Endothelial cell (in vitro differentiated cells): ENCODE measurements at places on chromosomes 11 and 22.

- DNase-seq = peak; percentile 78
Measured at GRCh38 chr11:117809236-117810055, 12.4 kb upstream of the DSCAML1 start.

DNA sequence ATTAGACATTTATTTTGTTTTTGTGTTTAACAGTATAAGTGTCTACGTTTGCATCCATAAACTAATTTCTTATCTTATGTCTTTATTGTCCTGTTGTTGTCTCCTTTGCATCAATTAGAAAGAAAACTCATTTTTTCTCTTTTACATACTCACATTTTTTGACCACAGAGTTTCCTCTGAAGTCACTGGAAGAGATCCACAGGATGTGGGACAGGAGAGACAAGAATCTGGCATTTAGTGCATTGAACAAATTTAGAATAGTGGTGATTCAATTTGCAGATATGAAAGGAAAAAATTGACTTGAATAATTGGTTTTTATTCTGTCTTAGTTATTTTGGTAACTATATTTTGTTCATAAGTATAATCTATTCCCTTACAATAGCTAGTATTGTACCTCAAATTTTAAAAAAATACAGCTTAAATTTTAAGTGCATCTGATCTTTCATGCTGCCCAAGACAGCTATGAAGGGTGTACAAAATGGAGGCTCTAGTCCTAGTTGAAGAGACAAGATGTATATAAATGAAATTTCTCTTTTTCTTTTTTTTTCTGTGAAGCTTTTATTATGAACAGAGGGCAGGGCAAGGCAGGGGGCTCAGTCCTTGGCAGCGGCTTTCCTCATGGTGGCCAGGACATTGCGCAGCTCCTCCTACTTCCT lies 24.4 kb downstream of the HORMAD2 start:
- no peak for DNase-seq

- DNase-seq = no peak
Measured at GRCh38 chr11:126981635-126982034, 18.9 kb downstream of the KIRREL3 start.

DNA sequence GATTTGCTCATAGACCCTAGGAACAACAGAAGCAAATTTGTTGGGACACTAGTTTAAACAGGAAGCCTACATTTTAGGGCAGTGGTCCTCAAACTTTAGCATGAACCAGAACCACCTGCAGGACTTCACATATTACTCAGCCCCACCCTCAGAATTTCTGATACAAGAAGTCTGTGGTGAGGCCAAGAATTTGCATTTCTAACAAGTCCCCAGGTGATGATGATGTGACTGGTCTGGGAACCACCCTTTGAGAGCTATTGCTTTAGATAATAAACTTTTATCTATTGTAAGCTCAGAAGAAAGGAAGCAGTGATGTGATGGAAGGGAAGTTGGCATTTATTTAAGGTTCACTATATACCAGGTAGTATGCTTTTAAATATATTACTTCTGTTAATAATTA lies 194.0 kb downstream of the FAM181B start:
- DNase-seq = no peak

DNA sequence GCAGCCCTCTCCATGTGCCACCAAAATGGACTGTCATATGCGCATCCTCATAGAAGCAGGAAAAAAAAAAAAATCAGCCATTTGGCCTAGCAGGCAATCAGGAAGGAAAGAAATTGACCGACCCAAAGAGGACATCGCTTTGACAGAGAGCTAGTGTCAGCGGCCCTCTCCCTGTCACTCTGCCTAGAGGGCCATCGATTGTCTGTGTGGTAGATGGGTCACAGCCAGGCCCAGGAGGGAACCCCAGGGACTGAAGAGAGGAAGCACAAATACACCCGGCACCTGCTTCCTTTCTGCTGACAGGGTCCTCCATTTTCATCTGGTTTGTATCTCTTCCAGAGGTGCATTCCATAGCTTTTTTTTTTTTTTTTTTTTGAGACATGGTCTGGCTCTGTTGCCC lies 21.8 kb downstream of the VPS37C start:
- DNase-seq = no peak

DNA sequence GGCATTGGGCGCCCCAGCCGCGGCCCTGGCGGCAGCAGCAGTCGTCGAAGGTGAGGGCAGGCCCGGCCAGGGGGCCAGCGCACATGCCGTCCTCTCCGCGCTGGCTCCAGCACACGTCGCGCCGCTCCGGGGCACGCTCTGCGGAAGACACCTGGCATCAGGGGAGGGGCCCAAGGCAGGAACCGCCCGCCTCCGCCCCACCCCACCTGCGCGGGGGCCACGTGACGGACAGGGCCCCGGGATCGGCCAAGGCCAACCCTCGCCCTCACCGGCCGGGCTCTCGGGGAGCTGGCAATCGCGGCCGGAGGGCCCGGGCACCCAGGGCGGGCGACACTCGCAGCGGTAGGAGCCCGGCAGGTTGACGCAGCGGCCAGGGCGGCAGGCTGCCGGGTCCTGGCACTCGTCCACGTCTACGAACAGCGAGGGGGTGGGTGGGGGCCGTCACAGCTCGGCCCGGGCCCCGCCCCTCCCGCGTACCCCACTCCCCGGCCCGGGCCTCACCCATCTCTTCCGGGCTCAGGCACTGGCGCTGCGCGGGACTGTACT lies 14.9 kb downstream of the SCYL1 start:
- DNase-seq = no peak

- no peak for DNase-seq
Measured at GRCh38 chr11:10314199-10315072, 9.6 kb downstream of the ADM start.

DNA sequence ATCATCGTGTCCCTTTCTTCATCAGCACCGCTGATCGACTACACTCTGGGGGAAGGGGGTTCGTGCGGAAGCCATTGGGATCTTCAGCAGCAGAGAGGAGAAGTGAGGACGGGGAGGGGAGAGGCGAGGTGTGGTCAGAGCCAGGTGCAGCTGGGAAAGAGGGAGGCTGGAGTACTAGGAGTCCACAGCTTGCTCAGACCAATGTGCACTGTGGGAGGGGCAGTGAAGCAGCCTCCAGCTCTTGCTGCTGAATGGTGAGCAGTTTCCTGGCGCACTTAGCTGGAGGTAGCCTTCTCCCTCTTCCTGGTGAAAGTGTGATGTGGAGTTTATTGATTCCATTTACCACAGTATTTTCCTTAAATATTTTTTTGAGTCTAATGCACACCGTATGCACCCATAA lies 99.0 kb upstream of the NECTIN1 start:
- DNase-seq = no peak

- no peak for DNase-seq
Measured at GRCh38 chr22:46028106-46028991, 51.4 kb upstream of the WNT7B start.

- DNase-seq = no peak
Measured at GRCh38 chr11:117563556-117563955, 233.5 kb downstream of the DSCAML1 start.

DNA sequence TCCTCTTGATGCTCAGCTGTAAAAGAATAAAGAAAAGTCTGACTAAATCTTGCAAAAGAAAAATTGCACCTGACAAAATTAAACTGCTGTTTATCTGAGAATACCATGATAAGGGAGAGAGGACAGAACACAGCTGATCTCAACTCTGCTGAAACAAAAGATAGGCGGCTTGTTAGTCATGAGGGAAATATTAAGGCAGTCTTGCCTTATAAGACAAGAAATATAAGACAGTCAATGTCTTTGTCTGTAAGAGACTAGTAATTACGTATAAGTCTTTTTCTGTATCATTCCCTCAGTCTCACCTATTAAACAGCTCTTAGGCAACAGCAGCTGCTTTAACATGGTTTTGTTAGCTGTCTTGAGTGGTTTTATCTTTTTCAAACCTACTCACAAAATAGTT lies 296.6 kb downstream of the LUZP2 start:
- no peak for DNase-seq

- no peak for DNase-seq
Measured at GRCh38 chr11:26319906-26320305, 12.0 kb upstream of the ANO3 start.

- no peak for DNase-seq
Measured at GRCh38 chr11:133950874-133951326, 5.9 kb downstream of the IGSF9B start.

DNA sequence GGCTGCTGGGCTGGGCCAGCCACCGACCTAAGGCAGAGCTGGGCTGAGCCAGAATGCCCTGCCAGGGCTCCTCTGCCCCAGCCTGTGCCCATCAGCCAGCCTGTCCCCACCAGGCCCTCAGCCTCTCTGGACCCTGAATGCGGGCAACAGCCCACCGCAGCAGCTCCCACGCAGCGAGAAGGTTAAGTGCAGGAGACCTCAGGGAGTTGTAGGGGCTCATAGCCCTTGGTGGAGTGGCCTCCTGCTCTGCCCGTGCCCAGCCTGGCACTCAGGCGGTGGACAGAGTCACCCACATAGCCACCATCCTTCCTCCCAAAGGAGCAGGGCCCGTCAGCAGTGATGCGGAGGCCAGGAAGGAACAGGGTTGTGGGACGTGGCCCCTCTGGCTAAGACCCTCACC lies 19.1 kb downstream of the WNT7B start:
- no peak for DNase-seq

GRCh38 chr11:24357620-24358410 lies 139.0 kb upstream of the LUZP2 start:
- no peak for DNase-seq

GRCh38 chr22:35225010-35225409 lies 32.3 kb upstream of the HMGXB4 start:
- DNase-seq = no peak

DNA sequence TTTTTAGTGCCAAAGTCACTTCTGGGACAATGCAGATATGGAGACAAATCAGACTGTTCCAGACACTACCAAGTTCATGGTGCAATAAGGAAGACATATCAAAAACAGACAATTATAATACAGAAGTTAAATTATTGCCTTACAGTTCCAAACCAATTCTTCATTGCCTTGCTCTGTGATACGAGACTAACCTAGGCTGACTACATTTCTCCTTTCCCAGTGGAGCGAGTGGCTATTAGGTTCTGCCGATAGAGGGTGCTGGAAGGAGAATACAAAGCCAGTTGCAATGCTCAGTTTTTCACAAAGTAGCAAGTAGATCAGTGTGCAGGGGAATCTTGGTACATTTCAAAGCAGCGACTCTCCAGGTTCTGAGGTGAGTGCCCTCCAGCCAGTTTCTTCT lies 67.8 kb downstream of the FAM168A start:
- DNase-seq = peak; percentile 7

GRCh38 chr11:34234086-34234740 lies 123.6 kb downstream of the ABTB2 start:
- DNase-seq = no peak

DNA sequence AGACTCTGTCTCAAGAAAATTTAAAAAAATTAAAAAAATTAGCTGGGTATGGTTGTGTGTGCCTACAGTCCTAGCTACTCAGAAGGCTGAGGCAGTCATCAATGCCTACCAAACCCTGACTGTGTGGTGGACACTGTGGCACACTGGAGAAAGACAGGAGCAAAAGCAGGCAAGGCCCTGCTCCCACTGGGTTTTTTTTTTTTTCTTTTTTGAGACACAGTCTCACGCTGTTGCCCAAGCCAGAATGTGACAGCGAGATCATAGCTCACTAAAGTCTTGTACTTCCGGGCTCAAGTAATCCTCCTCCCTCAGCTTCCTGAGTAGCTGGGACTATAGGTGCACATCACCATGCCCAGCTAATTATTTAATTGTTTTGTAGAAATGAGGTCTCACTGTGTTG lies 4.6 kb downstream of the NEFH start:
- no peak for DNase-seq

- no peak for DNase-seq
Measured at GRCh38 chr22:19068784-19069271, 53.4 kb downstream of the DGCR2 start.

DNA sequence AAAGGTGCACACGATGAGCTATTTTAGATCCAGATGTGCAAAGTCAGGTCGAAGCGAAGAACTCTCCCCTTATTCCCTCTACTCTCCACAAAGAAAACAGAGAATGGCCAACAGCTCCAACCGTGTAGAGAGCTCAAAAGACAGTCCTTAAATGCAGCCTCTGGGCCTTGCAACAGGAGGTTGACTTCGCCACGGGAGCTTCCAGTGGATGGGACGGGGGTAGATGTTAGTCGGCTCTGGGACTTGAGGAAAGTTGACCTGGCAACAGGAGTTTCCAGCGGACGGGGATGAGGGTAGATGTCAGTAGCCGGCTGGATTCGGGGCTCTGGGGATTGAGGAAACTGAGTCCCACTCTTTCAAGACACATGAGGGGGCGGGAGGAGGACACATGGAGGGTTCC lies 450.4 kb downstream of the BRD1 start:
- DNase-seq = no peak

DNA sequence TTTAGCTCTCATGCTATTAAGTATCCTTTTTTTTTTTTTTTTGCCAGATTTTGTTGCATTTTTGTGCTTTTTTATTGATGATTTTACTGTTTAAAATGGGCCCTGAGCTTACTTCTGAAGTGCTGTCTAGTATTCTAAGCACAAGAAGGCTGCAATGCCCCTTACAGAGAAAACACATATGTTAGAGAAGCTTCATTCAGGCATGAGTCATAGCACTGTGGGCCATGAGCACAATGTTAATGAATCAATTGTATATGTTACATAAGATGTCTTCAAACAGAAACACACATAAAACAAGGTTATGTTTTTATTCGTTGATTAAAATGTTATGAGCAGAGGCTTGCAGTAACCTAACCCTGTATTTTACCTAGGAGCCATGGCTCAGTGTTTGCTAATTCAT lies 117.8 kb upstream of the C11orf87 start:
- DNase-seq = no peak

DNA sequence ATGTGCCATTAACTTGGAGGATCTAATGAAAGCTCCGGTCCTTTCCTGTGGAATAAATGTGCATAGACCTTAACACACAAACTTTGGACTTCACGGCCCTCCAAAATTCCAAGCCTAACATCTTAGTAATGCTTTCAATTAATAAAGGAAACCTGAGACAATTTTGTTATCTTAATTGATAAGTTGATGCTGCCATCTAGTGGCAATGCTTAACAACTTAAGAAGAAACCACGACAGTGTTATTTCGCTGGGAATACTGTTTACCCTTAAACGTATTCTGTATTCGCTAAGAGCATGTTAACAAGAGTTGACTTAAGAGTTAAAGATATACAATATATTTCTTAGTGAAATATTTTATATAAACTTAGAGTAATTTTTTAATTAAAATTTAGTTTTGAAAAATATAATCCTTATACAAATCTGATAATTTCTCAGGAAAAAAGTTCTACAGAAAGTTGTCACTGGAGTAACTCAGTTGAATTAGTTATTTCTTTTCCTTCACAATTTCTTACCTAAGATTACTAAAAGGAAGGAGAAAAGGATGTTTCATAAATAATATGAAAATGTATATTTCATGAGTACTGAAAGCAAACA lies 35.0 kb upstream of the OR9G4 start:
- peak; percentile 12 for DNase-seq

GRCh38 chr22:32542677-32543357 lies 68.2 kb downstream of the FBXO7 start:
- no peak for DNase-seq

- DNase-seq = peak; percentile 68
Measured at GRCh38 chr11:2945031-2945756, 16.0 kb upstream of the PHLDA2 start.

DNA sequence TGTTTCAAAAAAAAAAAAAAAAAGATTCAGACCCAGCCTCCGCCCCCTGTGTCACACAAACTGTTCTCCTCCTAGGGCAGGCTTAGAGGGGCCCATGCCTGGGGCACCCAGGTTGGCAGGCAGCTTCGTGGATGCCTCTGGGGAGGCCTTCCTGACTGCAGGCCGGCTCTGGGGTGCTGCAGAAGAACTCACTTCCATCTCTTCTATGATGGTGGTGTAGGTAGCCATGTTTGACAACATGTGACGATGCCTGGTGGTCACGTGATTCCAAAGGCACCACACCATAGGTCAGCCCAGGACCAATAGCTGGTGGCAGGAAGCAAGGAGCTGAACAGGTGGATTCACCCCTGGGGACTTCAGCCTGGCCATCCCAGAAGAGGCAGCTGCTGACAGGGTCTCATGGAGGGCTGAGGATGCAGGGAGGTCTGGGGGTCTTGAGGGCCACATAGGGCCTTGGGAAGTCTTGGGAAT lies 24.1 kb upstream of the CELSR1 start:
- no peak for DNase-seq
